ENCODE measurements at places on chromosomes 1 and 21.

- DNase-seq: no peak
These were observed 52.1 kb downstream of the SLC35D1 start for GRCh38 chr1:67001682-67002425.

DNA sequence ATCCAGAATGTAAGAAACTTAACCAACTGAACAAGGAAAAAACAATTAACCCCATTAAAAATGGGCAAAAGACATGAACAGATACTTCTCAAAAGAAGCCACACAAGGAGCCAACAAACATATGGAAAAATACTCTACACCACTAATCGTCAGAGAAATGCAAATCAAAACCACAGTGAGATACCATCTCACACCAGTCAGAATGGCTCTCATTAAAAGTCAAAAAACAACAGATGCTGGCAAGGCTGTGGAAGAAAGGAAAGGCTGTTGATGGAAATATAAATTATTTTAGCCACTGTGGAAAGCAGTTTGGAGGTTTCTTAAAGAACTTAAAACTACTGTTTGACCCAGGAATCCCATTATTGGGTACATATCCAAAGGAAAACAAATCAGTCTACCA lies 51.2 kb downstream of the RGS4 start:
- DNase-seq: no peak

DNA sequence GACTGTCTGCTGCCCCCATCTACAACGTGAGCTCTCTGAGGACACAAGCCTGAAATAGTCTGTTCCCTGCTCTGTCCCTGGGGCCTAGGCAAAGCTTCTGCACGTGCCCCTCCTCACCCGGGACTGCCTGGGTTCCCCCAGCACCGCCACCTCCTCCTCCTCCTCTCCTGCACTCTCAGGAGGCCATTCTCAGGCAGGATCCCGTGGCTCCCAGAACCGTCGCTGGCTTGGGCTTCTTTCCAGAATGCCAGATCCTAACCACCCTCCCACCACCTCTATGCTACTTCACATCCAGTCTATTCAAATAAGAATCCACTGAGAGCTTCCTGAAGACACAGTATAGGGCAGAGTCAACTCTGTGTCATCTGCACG lies 11.2 kb downstream of the NPHP4 start:
- no peak for DNase-seq

DNA sequence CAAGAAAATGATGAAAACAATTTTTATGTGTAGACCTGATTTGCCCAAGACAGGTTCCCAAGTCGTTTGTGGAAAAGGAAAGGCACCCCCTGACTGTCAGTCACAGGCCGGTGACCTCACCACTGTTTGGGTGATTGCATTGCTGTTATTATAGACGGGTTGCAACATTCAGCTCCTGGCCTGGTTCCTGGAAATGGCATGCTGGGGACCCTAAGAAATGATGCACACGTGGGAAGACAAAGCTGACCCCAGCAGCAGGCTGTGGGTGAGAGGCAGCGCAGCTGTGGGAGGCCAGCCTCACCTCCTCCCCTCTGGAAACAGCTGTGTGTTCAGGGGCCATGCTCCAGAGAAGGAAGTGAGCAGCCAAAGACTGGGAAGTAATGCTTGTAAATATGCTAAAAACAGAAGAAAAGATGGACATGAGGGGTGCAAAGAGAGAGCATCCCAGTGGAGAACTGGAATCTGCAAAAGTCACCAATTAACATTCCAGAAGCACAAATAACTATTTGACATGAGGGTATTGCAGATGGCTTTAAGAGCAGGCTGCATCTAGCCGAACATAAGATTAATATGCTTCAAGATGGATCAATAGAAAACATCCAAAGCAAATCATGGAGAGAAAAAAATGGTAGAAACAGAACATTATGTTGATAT lies 23.4 kb upstream of the ABCG1 start:
- peak; percentile 54 for DNase-seq

DNA sequence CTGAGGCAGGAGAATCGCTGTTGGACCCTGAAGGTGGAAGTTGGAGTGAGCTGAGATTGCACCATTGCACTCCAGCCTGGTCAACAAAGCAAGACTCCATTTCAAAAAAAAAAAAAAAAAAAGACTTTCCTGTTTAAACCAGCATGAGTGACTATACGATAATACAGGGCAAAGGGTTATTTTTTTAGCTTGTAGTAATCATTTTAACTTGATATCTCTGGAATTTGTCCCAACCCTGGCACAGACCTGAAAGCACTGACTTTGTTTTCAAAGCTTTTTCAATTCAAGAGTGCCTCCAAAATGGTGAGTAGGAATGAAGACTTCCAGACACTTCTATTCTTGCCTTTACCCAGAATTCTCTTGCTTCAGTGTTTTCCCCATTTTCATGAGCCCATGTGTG lies 4.4 kb upstream of the TMCO2 start:
- no peak for DNase-seq

- no peak for DNase-seq
These were observed 49.8 kb downstream of the ELK4 start for GRCh38 chr1:205582046-205582445.

DNA sequence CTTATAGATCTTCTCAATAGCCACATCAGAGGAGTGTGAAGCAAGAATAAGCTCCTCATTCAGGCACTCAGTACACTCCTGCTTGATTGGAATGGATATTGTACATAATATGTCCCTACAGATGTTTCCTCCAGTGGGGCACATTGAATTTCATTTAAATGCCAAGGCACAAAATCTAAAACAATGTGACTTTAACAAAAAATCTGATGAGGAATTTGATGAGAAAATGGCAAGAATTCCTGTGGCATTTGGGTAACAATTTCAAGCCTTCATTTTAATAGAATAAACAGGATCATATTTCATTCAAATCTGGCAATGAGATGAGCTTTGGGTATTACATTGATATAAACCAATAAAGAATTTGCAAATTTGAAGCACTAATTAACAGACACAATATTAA lies 307.7 kb upstream of the PKN2 start:
- no peak for DNase-seq

DNA sequence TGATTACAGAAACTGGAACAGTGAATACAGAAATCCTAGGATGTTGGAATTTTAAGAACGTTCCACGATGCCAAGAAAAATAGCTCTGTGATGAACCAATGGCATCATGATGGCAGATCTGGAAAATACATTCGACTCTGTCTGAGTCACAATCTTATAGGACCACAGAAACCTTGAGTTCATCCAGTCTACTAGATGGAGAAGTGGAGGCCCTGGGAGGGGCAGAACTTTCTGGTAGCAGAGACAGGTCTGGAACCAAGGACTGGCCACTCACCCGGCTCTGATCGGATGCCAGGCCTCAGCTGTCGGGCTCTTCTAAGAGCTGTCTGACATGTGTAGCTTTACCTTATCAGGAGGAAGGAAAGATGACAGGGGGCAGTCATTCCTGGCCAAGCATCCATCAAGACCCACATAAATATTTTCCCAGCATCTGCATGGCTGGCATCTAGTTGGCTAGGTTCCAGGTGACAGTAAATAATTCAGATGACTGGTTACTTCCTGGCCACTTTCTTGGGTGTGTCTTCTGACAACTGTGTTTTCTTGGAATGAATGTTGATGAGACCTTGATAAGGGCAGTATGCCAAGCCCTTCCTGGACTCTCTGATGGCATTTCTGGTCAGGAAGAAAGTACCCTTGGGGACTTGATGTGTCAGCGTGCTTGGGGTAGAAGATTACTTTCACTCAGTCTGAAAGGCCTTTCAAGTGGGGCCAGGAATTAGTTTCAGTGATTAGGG lies 72.6 kb upstream of the TRABD2B start:
- no peak for DNase-seq

- DNase-seq: no peak
These were observed 37.0 kb downstream of the BACH1 start for GRCh38 chr21:29335720-29336119.

DNA sequence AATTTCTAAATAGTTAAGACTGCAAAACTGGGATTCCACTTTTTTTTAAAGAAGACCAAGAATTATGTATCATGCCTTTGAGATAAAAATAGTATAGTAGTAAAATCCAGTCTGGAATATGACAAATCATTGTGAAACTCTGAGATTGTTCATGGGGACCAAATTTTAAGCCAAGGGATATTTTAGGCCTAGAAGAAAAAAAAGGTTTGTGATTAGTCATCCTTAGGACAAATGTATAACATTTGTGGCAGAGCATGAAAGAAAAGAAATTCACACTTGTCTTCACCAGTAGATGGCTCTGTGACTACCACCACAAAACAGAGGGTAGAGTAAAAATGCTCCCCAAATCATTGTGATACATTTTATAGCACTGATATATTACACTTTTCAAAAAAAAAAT lies 226.1 kb downstream of the KCTD3 start:
- peak; percentile 74 for DNase-seq

GRCh38 chr1:159935719-159936272 lies 9.6 kb downstream of the IGSF9 start:
- DNase-seq: no peak

DNA sequence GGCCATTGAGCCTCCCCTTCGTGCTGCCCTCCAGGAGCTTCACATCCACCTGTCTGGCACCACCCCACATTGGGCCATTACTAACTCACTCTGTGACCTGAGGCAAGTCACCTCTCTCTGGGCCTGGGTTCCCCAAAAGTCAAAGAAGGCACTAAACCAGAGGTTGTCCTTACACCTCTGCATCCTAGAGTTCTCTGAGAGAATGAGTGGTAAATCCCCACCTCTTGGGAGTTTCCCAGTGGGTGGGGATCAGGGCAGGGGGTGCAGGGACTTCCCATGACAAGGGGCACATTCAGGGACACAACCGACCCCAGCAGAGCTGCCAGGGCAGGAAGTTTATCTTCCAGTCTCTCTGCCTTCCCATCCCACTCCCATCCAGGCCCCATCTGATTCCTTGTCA lies 99.7 kb downstream of the EPHB2 start:
- no peak for DNase-seq

GRCh38 chr1:169133801-169134502 lies 27.5 kb downstream of the ATP1B1 start:
- DNase-seq: peak; percentile 11

Data from NCI-H69 (cell line).